Occipital lobe (tissue), 3 donors: ENCODE measurements at places on chromosomes 6 and 20. TPM values are rescaled to one million over a fixed set of nuclear protein-coding genes. Genes with fewer than 3 reads are reported as not detected.

The OPRL1 gene
- 14.3 TPM for total RNA-seq

The FOXF2 gene
- 1.2 TPM for total RNA-seq

The GSTA2 gene
- total RNA-seq, result not detected

The DPPA5 gene
- not detected for total RNA-seq

The ACSS1 gene
- total RNA-seq, result 3.7 TPM

DNA sequence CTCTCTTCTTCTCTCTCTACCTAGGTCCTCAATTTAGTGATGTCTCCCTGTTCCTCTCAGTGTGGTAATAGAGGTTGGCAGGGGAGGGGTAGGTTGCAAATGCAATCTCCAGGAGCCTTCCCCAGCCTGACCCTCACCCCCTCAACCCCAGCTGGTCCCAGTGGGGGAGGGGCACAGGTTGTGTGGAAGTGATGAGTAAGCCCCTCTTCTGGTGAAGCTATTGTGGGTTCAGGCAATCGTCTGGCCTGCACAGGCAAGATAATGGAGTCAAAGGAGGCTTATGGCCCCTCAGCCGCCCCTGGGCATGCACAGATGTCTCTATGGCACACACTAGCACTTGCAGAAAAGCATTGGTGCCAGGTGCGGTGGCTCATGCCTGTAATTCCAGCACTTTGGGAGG lies 10.8 kb upstream of the ADA start:
- DNase-seq, result no peak

GRCh38 chr6:31228476-31228875 lies 43.4 kb downstream of the HLA-C start:
- no peak for DNase-seq

GRCh38 chr6:63814459-63814858 lies 178.9 kb downstream of the PHF3 start:
- DNase-seq, result no peak

DNA sequence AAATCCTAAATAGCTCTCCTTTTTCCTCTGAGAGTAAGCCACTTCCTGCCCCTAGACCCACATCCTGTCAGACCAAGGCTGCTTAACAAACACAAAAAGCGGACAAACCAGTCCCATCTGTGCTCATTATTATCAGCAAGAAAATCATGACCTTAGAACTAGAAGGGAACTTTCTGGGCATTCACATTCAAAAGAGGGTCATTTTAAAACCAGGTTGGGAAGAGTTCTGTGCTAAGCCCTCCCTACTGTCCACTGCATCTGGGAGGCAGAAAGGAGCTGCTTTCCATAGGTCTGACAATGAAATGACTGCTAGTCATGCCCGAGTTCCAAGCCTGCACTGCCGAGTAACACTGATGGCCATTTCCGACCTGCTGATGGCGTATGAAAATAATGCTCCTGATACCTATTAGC lies 15.4 kb downstream of the EZR start:
- DNase-seq, result no peak

- DNase-seq, result no peak
Measured at GRCh38 chr6:29332676-29333075, 31.2 kb downstream of the OR14J1 start.
